ENCODE measurements at places on chromosomes 6 and 20.

DNA sequence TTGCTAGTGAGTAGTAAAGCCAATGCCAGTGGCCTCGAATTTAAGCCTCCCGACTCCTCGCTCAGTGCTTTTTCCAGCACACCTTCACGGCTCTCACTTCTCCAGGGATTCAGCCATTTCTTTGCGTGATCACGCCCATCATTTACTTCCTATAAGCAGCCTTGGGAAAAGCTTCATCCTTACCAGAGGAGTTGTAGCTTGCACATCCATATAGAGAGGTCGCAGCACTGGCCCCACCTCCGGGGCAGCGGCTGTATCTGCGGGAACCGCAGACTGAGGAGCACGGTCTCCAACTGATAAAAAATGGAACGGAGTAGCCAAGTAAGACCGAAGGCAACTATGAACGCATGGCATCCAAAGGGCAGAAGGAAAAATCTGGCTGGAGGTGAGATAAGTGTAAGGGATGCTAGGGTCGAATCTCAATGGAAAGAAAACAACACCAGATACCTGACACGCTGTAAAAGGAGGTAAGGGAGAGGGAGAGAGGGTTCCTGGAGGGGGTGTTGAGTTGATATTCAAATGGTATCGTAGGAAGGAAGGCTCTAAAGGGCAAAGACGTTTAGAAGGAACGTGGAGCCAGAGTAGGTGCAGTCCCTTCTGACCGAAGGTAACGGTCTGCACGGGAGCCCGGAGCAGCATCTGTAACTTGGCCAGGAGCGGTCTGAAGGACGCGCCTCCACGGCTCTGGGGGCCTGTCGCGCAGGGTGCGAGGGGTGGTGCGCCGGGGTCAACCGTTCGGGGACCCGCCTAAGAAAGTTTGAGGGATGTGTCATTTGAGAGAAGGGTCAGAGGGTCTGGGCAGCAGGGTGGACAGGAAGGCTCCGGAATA is 640 bp downstream of the NFS1 start:
- DNase-seq: no peak

DNA sequence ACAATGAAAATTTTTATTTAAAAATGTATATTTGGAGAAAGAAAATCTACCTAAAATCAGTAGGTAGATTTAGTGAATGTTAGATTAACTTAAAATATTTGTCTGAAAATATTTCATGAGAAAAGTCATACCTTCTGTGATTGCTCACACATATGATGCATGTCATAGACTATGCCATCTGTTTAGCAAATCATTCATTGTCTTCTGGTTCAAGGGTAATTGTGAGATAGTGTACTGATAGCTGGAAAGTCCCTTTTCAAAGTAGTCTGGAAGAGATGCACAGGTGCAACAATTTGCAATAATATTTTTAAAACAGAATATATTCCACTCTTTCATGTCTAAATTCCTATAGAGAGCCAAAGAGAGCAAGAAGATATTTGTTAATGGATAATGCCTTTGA is 21.0 kb upstream of the RNF217 start:
- DNase-seq: no peak

DNA sequence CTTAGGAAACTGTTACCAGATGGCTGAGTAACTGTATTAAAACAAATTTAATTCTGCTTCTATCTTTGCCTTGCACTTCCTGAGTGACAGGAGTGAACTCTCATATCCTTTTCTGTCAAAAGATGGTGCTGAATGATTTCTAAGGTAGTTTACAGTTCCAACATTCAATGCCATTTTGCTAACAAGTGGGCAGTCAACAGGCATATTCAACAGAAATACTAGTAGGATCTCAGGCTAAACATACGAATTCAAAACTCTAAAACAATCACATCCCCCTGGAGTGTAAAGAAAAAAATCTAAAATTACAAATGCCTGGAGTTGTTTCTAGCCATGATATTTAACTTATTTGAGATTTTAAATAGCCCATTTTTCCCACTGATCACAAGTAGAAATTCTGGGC is 6.7 kb downstream of the PSMB9 start:
- DNase-seq: no peak

- no peak for DNase-seq
These were observed 7.4 kb downstream of the SENP6 start for GRCh38 chr6:75608956-75609533.

- no peak for DNase-seq
These were observed 171.5 kb downstream of the QKI start for GRCh38 chr6:163585932-163586437.

DNA sequence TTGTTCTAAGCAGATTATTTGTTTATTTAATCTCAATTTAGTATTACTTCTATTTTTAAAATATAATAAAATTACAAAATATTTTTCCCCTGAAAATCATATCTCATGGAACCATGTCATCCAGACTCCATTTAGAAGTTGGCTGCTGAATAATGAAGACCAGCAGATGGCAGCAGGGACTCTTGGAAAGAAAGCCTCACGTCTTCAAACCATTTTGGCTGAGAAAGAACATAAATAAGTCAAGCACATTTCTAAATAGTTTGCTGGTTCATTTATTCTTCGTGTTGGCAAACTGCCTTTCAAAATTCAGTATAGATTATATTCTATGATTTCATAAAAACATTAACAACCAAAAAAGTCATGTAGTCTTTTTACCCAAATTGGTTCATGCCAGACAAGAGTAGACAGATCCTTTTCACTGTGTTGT is 71.7 kb downstream of the RCAN2 start:
- DNase-seq: peak; percentile 16

DNA sequence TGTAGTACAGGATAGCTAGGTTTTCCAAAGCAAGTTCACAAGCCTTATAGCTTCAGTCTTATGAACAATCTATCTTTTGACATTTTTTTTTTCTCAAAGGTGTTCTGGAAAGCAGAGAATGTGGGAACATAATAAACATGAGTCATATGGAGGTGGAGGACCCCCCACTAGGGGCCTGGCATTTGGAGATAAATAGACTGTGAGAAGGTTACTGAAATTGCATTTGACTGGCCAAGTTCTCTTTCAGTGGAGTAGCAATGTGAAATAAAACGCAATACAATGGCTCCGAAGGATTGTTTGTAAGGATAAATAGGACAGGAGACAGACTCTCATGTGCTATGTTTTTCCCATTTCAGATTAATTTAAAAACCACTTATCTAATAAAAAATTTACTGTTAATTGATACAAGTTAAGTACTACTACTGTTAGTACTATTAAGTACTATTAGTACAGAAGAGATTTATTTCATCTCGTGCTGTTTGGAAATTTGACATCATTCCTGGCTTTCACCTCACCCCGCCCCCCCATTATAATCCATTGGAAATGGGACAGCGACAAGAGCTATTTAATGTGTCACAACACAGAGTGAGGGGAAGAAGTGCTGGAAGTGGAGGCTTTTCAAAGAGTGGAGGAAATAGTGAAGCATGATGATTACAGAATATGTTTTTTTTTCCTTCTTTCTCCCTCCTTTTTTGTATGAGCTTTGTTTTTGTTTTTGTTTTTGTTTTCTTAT is 122.6 kb upstream of the ID4 start:
- DNase-seq: no peak

GRCh38 chr20:47765691-47766594 is 19.3 kb downstream of the SULF2 start:
- DNase-seq: no peak

- no peak for DNase-seq
These were observed 34.2 kb downstream of the PAX1 start for GRCh38 chr20:21739682-21740081.

GRCh38 chr6:122790028-122790422 is 967 bp downstream of the SMPDL3A start:
- no peak for DNase-seq

DNA sequence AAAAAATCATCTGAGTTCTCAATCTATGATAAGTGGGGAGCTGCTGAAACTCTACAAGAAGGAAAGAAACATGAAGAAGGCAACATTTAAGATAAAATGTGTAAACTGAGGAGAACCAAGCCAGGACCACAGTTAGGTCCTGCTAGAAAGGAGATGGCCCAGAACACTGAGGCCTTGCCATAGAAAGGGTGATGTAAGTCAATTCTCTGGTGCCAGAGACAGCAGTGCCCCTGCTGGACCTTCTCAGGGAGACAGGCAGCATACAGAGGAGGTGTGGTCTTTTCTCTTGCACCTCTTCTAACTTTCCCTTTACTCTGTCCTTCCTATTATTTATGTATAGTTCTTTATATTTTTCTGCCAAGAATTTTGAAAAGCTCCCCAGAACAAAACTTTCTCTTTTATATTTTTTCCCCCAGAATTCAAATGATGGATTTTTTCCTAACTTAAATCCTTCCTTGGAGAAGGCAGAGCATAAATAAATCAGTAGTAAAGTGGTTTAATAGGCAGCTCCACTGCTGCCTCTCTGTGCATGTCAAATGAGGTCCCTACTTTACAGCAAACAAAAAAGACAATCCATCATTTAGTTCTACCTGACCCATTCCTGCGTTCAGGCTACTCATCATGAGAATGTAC is 9.0 kb downstream of the UQCC2 start:
- DNase-seq: peak; percentile 53

GRCh38 chr6:2545383-2546038 is 205.2 kb downstream of the MYLK4 start:
- DNase-seq: no peak

- no peak for DNase-seq
These were observed 2.5 kb upstream of the SLC17A9 start for GRCh38 chr20:62949962-62950361.

DNA sequence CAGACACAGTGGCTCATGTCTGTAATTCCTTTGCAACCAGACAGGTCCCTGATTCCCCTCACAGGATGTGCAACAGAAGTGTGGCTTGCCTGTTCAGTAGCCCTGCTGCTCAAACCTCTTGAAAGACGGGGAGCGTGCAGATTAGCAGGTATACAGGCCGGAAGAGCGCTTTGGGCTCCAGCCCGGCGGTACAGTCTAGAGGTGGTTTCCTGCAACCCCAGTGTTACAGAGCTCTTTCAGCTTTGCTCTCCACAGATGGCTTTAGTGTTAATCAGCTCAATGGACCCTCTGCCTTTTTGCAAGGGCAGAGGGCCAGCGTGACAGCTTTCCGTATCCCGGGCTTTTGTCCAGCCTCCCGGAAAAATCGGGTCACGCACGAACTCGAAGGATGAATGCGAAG is 67.2 kb upstream of the TNFRSF21 start:
- no peak for DNase-seq

- DNase-seq: no peak
These were observed 30.2 kb upstream of the ID4 start for GRCh38 chr6:19806971-19807396.

GRCh38 chr6:722608-723007 is 29.7 kb upstream of the EXOC2 start:
- no peak for DNase-seq

DNA sequence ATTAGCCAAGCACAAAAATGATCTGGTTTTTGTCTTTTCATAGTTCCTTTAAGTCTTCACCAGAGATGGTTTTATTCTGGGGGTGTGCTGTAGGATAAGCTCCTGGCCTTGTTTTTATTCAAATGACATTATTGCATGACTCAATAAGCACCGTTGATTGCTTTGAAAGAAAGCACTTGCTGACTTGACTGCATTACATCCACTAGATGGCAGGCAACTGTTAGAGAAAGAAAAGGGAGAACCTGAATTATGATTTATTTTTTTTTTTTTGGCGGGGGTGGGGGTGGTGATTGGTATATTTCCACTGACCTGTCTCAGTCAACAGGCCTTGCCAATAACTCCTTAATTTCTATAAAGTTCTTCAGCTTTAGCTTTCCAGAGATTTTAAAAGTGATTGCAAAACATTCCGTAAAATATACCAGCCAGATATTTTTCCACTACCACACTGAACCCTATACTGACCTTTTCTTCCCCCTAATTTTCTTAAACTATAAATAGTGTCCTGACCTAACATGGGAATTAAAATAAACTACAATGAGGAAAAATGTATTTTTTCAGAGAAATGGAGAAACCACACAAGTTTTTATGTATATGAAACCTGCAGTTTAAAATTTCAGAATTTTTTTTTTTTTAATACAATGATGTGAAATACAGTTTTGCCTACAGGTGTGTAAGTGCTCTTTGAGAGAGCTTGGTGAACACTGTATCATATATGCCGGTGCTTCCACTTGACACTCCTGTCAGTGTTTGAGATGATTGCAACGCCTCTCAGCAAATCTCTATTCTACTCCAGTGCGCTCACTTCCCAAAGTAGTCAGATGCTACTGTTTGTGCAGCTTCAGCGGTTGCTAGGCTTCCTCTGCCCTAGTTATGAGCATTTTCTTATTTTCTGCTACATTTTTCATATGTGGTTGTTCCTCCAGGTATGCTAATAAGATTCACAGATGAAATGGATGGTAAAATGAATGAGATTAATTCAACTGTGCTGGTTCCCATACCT is 274.3 kb downstream of the CD109 start:
- DNase-seq: no peak

- no peak for DNase-seq
These were observed 593.0 kb downstream of the GRIK2 start for GRCh38 chr6:101986476-101986875.

GRCh38 chr6:113381959-113382358 is 475.2 kb upstream of the MARCKS start:
- DNase-seq: peak; percentile 79

DNA sequence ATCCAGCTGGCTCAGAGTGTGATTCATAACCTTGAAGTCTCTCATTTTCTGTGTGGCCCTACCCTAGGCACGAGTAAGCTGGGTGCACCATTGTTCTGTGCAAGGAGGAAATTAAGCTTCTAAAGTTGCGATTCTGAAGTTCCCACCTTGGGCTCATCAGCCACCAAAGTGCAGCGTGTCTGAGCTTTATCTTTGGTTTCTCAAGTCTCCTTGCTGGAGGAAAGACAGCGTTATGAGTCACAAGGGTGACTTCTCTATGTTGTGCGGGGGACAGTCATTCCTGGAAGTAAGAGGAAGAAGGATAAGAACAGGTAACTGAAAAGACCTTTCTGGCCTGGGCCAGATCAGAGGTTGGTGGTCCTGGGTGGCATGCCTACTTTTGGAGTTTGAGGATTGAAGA is 16.8 kb downstream of the MRAP2 start:
- no peak for DNase-seq

DNA sequence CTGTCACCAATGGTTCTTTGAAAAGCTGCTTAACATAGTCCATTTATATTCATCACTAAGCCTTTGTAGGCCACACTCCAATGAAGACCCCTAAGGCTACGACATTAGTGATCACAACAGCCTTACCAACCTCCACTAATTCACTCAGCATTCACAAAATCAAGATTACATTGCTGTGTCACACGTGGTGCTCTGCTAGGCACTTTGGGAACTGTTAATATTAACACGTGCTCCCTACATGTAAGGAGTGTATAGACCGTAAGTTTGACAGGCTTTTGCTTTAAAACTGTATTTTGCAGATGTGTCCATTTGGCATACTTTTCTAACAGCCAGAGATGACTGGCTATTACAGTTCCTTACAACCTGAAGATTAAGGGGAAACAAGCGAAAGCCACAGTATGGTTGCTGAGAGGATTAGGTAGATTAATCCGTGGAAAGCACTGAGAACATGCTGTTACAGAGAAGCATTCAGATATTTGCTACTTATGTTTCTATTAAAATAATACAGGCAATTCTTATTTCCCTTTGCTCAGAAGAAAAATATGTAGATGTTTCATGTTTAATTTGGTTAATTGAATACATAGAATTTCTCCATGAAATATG is 69.7 kb downstream of the SAMD3 start:
- no peak for DNase-seq
